Fibroblast of villous mesenchyme (primary cell): ENCODE measurements at places on chromosomes 13 and 19. TPM values are rescaled to one million over a fixed set of nuclear protein-coding genes. Genes with fewer than 3 reads are reported as not detected.

DNA sequence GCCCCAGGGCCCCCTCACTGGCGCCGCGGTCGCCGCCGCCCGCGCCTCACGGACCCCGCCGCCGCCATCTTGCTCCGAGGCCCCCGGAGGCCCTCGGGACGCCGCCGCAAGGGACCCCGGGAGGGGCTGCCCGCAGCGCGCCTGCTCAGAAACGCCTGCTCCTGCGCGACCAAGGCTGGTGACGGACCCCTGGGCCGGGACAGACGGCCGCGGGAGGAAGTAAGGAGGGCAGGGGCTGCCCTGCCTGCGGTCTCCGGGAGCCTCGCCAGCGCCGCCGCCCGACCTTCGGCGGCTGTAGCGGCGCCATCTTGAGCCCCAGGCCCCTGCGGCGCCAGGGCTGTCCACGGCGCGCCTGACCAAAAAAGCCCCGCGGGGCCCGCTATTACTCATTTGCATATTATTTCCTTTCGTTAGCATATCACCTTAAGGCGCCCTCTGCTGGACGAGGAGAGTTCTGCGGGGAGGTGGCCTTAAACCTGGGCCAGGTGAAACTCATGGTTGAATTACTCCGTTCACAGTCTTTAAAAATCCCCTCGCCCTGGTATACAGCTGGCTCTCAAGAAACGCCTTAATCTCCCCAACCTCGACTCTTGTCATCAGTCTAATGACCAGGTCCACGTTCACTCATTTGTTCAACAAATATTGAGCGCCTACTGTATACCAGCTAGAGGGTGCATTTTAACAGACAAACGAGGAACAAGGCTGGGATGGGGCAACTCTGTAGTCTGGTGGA is at the start of gene REXO1:
REXO1 (minus strand) TSS at position 85 of the 733 bp plus-strand sequence. CDS start 125 bp downstream, outside the sequence.
- DNase-seq = peak; percentile 96

- DNase-seq = peak; percentile 34
Observed at GRCh38 chr19:10998045-10998533, 37.3 kb downstream of the SMARCA4 start.

GRCh38 chr13:54593504-54593903 is 1564.9 kb downstream of the OLFM4 start:
- no peak for DNase-seq

DNA sequence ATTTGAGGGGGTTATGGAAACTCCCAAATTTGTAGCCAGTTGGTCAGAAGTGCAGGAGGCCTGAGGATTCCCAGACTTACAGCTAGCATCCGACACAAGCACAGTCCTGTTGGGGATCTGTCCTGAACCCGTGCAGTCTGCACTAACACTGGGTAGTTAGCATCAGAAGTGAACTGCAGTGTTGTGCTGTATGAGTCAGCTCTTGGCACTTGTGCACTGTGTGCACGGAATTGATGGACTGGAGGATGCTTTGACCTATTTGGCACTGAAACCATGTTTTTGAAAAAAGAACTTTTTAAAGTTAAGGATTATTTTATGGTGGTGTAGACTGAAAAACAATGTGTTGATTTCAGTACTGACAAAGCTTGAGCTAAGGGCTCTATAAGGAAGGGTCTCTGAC is 279.0 kb downstream of the NHLRC3 start:
- peak; percentile 25 for DNase-seq

NR2F6 gene
- 51.0 and 56.0 TPM in 2 replicates for total RNA-seq

KLK12 gene
- total RNA-seq = not detected in 2 replicates
